ENCODE measurements at places on chromosomes 4 and X. TPM values are rescaled to one million over a fixed set of nuclear protein-coding genes. Genes with fewer than 3 reads are reported as not detected.

GRCh38 chr4:185965426-185966384 lies 103.3 kb upstream of the TLR3 start:
- no peaks in the 10 kb centered on the region for H3K36me3 ChIP-seq
- no peak for DNase-seq
- no peaks in the 10 kb centered on the region for H3K27me3 ChIP-seq
- no peak overlapping the region for H3K4me3 ChIP-seq
- H3K27ac ChIP-seq = no peak overlapping the region

- H3K4me3 ChIP-seq = no peak overlapping the region
- no peaks in the 10 kb centered on the region for H3K27me3 ChIP-seq
- no peak overlapping the region for H3K27ac ChIP-seq
- no peaks in the 10 kb centered on the region for H3K36me3 ChIP-seq
- H3K4me1 ChIP-seq = no peaks in the 10 kb centered on the region
Measured at GRCh38 chr4:111360906-111361305, 738.0 kb upstream of the PITX2 start.

GRCh38 chrX:56026815-56027214 lies 205.3 kb upstream of the KLF8 start:
- H3K4me1 ChIP-seq = no peaks in the 10 kb centered on the region
- H3K4me3 ChIP-seq = no peak overlapping the region
- no peaks in the 10 kb centered on the region for H3K27me3 ChIP-seq

DNA sequence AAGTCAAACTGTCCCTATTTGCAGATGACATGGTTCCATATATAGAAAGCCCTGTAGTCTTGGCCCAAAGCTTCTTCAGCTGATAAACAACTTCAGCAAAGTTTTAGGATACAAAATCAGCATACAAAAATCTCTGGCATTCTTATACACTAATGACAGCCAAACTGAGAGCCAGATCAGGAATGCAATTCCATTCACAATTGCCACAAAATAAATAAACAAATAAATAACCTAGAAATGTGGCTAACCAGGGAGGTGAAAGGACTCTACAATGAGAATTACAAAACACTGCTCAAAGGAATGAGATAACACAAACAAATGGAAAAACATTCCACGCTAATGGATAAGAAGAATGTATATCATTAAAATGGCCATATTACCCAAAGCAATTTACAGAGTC lies 52.9 kb upstream of the CXCL8 start:
- no peak overlapping the region for H3K4me3 ChIP-seq
- DNase-seq = no peak
- H3K27ac ChIP-seq = no peak overlapping the region
- H3K4me1 ChIP-seq = no peaks in the 10 kb centered on the region

DNA sequence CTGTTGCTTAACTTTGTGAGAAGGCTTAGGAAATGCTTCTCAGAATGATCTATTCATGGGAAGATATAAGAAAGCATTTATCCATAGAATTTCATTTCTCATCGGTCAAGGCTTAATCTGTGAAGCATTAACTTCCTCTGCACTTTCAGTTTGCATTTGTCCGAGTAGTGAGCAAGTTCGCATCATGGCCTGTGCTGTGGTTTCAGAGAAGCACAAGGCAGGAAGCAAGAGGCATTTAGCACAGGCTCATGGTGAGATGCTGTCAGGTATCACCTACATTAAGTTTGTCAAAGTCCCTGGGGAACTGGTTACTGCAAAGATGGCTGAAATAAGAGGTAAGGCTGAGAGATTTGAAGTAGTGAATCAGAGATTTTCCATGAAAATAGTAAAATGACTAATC lies 244.9 kb downstream of the NAP1L3 start:
- no peak overlapping the region for H3K4me3 ChIP-seq
- H3K27me3 ChIP-seq = no peaks in the 10 kb centered on the region
- H3K36me3 ChIP-seq = no peaks in the 10 kb centered on the region

Gene MAGEC1
- total RNA-seq = not detected

Gene TLR2
- total RNA-seq = 0.53 TPM

All from endodermal cell (in vitro differentiated cells).